ENCODE measurements at places on chromosomes 2 and 18. TPM values are rescaled to one million over a fixed set of nuclear protein-coding genes. Genes with fewer than 3 reads are reported as not detected.

The FAM210A gene
- 15.5 TPM for total RNA-seq

DNA sequence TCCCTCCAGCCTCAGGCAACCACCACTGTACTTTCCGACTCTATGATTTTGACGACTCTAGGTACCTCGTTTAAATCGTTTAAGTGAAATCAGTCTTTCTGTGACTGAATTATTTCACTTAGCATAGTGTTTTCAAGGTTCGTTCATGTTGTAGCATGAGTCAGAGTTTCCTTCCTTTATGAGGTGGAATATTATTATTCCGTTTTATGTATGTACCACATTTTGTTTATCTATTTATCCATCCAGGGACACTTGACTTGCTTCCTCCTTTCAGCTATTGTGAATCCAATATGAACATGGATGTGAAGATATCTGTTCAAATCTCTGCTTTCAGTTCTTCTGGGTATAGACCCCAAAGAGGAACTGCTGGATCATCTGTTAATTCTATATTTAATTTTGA is 19.1 kb downstream of the IL1R2 start:
- no peak for DNase-seq

DNA sequence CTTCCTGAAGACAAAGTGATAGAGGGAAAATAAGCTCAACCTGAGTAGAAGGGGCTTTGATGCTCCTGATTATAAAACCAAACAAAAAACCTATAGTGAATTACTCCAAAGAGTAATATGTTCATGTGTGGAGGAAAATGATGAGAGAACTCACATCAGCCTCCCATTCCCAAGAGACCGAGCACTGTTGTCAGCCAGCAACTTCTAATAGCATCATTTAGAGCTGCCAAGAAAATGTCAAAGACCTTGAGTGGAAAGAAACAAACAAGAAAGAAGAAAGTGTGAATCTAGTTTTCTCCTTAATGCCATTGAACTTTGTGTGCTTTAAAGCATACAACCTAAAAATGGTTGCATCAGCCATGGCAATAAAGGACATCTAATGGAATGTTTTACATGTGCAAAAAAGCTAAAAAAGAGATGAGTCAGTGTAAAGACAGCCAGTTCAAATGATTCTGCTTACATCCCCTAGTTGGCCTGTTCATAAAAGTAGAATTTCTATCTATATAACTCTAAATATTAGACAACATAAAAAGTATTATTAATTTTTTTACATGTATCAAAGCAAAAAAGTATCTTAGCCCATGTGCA is 1066.2 kb downstream of the TDRD15 start:
- DNase-seq, result no peak

DNA sequence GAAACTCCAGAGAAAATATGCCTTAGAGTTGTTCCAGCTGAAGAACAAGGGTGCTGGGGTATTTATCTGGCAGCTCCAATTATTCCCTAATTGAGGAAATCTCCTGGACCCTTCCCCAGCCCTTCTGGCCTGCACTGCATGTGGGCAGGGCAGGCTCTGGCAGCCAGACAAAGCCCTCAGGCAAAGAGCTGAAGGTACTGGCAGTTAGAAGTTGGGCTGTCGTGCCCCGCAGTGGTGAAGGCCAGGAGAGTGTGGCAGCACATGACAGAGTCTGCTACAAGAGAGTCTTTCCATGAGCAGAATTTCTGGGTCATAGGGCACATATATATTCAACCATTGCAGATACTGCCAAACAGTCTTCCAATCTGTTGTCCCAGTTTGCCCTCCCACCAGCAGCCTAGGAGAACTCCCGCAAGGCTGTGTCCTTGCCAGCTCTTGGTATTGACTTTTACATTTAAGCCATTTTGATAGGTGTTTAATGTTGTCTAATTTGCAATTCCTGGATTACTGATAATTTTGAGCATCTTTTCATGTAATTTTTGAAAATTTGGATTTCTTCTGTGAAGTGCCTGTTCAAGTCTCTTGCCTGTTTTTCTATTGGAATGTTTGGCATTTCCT is 26.6 kb downstream of the ONECUT2 start:
- DNase-seq, result no peak

DNA sequence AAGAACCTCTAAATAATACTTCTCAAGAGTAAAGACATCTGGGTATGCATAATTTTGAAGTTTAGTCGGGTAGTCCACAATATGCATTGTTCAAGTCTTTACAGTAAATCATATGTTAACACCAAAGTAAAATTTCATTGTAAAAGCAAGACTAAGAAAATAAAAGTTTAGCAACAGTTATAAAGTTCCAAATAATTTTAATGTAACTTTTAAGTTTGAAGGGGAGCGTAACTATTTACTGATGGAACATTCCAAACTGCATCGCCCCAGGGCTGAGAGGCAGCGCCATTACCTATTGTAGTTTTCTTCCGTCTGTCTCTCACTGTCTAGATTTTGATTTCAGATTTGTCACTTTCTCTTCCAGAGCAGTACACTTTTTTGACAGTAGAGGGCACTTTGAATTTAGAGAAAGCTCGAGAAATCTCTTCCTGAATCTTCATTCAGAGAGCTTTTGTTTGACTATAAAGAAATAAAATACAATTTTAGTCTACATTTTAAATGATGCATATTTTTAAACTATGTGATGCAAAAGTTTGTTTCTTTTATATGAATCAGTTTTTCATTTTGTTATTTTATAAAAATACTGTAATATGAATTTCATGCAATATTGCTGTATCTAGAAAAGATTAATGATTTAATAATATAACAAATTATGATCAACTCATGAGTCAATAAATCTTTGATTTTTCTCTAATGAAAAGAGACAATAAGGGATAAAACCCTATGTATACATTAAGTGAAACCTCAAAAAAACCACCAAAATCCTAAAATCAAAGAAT is 389.8 kb downstream of the FIGN start:
- peak; percentile 76 for DNase-seq

The SLC5A6 gene
- 88.9 TPM for total RNA-seq

DNA sequence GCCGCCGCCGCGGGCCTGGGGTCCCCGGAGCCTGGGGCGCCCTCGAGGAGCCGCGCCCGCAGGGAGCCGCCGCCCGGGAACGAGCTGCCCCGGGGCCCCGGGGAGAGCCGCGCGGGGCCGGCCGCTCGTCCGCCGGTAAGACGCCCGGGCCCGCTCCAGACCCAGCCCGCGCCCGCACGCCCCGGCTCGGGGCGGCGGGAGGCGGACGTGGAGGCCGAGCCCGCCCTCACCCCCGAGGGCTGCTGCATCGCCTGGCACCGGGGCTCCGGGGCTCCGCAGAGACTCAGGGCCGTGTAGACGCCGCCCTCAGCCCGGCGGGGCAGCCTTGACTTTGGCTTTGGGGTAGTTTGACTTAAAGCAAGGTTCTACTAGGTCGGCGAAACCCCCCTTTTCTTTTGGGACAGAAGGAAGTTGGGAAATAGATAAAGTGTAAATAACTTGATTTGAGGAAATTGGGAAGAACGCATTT is 335 bp downstream of the ERFE start:
- peak; percentile 48 for DNase-seq

DNA sequence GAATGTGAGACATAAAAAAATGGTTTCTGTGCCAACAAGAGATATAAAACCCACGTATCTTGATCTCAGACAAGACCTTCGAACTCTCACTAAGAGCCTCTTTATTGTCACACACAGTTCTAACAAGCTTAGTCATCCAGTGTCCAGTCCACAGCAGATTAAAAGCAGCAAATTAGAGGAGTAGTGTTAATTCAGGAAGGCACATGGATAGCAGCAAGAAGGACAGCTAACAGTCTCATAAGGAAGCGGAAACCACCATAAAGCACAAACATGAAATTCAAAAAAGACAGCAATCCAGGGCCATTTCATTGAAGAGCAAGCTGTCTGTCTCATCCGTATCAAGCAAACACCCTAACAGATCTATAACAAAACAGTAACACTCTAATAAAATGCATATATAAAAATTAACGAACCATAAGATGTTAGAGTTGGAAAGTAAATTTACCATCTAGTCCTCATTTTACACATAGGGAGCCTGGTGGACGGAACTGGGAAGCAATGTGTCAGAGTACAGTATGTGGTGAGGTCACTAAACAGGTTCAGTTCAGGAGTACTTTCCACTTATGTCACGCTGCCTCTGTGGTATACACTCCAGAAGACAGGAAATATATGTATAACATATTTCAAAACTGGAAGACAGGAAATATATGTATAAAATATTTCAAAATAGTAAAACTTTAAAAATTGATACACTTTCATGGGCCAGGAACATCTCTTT is 18.3 kb downstream of the AAK1 start:
- DNase-seq, result no peak

GRCh38 chr2:113406114-113406513 is 31.4 kb upstream of the ZNG1B start:
- DNase-seq, result peak; percentile 34

DNA sequence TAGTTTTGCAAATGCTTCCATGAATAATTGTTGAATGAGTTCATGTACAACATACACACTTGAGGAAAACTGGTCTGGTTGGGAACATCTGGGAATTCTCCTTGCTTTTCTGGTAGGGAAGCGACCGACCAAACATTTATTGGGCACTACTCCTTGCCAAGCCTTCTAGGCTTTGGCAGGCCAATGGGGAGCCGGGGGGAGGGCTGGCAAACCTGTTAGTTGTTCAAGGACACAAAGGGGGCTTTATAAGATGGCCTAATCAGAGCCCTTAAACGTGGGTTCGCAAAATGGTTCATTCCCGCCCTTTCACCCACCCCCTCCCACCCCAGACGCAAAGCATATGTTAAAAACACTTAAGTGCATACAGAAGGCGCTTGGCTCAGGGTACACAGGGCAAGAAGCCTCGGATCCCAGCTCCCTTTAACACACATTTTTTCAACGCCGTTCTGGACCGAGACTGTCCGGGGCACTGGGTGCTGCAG is 844 bp upstream of the VSNL1 start:
- peak; percentile 50 for DNase-seq

GRCh38 chr2:188319838-188320237 is 28.2 kb downstream of the GULP1 start:
- peak; percentile 9 for DNase-seq

DNA sequence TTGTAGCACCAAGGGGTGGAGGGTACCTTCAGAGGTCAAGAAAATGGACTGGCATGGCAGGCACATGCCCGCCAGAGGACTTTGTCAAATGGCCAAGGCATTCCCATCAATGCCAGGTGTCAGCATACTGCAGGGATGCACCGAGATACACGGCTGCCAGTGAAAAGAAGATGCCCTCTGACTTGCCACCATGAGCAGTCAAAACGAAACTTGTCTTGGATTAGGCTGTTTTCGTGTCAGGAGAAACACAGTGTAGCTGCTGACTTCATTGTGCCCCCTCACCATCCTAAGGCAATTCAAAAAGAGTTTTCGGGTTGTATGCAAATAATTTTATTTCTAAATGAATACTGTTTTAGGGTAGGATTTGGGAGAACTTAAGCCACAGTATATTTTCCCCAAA is 181.5 kb downstream of the NAPG start:
- DNase-seq, result no peak

All from neural progenitor cell (in vitro differentiated cells).